Stimulated activated CD4-positive, alpha-beta T cell treated with anti-CD3 and anti-CD28 coated beads, Interleukin-1b, Interleukin-23, amount 100 ng/mL, for 24 hours (primary cell): ENCODE measurements at places on chromosomes 6 and 20.

- no peak for DNase-seq
Measured at GRCh38 chr6:41637194-41638001, 870 bp upstream of the MDFI start.

- DNase-seq, result no peak
Measured at GRCh38 chr6:63023726-63024125, 187.5 kb upstream of the FKBP1C start.

GRCh38 chr20:44357555-44358125 is 2.1 kb downstream of the HNF4A start:
- no peak for DNase-seq

DNA sequence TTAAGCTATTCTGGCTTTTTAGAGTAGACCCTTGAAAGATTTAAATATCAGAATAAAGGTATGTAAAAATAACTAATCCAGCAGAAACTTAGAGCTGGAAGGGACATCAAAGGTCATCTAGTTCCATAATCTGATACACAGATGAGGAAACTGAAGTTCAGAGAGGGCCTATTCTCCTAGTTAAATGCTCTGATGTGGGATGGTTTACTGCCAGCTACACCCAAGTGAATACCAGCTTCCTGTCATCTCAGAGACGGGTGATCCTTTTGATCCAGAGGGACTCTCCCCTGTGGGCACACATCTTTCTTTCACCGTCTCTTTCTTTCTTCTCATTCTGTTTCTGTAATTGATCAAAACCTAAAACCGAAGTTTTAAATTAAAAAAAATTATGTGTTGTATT is 94.1 kb downstream of the MAN1A1 start:
- DNase-seq, result no peak

GRCh38 chr20:50111829-50112495 is 988 bp downstream of the UBE2V1 start:
- DNase-seq, result no peak

- DNase-seq, result no peak
Measured at GRCh38 chr6:89858041-89858440, 28.4 kb downstream of the CASP8AP2 start.

DNA sequence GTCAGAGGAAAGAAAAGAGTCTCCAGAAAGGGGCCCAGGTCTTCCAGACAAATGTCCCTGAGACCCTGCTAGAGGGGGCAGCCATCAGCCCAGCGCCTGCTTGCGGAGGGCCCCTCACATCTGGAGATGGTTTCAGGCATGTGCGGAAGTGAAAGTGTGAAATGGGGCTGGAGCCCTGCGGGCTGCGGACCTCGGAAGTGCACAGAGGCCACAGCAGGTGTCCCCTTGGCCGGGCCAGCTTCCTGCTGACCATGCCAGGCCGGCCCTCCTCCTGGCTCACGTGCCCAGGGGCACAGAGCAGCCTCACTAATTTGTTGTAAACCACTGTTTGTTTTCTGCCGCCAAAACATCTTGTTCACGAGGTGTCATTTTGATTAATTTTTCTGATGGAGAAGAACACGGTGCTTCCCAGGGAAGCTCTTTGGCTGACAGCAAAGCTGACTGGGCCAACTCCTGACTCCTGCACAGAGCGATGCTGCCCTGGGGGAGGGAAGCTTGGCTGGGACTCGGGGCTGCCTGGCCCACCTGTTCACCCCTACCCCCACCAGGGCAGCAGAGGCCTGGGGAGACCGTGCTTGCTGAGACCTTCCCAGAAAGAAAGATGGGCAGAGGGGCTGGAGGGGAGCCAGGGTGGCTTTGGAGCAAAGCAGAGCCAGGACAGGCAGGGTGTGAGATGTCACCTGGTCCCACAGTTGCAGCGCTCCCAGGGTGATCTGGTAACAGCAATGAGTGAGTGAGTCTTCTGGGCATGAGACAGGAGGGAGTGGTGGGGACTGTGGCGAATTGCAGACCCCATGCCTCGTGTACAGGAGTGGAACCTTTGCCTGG is 54.2 kb downstream of the BCAS4 start:
- no peak for DNase-seq

DNA sequence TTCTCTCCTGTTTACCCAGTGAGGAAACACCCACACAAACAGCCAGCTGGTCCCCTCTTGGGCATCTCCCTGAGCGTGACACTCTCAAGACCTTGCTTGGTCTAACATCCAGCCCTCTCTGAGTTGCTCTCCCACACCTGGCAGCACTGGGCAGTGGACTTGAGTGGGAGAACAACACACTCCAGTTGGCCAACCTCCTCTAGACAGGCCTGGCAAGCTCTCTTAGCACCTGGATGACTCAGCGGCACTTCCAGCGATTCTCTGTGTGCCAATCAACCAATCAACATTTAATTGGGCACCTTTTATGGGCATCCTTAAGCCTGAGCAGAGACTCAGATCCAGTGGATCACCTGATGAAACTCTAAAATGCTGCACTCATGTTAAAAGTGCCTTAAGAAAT is 76.6 kb upstream of the QKI start:
- no peak for DNase-seq

- no peak for DNase-seq
Measured at GRCh38 chr6:112193117-112193516, 61.2 kb downstream of the LAMA4 start.

DNA sequence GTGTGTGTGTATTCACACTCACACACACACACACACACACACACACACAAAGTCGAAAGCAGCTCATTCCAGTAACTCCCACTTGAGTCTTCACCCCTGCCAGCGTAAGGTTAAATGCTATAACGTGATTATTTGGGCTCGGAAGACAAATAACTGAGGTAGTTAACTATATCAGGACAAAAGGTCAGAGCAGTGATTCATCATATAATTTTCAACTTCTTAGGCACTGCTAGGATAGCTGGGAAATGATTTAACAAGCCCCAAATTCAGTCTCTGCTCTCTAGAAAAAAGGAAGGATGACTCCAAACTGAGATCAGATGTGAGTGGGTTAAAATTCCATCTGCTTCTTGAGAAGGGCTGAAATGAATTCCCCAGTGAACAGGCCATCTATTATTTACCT is 30.7 kb downstream of the HDGFL1 start:
- DNase-seq, result no peak

DNA sequence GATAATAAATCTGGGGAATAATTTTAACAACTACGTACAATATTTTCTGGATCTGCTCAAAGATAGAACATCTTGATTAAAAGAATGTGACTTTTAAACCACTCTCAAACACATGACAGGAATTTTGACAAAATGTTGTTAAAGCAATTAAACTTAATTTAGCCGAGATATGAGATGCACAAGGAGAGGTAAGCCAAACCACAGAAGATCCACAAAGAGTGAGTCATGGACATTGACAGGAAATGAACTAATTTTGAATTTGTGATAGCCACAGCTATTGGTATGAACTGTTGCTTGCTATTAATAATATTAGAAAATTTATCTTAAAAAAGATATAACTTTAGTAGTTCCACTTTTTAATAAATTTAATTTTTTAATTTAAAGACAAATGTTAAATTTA is 27.8 kb upstream of the VGLL2 start:
- no peak for DNase-seq

DNA sequence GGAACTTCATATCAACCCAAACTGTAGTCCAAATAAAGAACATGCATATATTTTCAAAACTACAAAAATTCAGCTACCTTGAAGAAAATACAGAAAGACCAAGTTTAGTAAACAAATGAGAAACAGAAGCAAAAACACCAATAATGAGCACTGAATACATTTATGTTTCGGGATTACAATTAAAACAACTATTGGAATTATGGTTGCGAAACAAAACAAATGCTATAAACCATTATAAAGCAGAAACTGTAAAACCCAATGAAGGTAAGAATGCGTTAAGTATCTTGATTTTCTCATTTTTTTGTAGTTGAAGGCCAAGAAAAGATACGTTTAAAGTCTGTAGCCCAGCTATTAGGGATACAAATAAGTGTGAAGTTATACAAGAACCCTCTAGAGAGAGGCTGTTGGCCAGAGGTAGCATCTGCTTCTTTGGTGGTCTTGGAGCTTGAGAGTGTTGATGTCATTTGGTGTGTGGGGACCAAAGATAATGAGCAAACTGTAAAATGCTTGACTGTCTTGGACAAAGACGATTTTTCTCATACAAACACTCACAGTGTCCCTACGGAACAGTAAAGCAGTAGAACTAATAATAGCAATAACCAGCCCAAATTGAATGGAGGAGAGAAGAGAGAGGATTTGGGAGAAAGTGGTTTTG is 111.5 kb downstream of the PRND start:
- DNase-seq, result no peak

- DNase-seq, result no peak
Measured at GRCh38 chr6:159758031-159759001, 3.5 kb upstream of the ACAT2 start.
